Motor neuron (in vitro differentiated cells): ENCODE measurements at places on chromosomes 13 and 19.

DNA sequence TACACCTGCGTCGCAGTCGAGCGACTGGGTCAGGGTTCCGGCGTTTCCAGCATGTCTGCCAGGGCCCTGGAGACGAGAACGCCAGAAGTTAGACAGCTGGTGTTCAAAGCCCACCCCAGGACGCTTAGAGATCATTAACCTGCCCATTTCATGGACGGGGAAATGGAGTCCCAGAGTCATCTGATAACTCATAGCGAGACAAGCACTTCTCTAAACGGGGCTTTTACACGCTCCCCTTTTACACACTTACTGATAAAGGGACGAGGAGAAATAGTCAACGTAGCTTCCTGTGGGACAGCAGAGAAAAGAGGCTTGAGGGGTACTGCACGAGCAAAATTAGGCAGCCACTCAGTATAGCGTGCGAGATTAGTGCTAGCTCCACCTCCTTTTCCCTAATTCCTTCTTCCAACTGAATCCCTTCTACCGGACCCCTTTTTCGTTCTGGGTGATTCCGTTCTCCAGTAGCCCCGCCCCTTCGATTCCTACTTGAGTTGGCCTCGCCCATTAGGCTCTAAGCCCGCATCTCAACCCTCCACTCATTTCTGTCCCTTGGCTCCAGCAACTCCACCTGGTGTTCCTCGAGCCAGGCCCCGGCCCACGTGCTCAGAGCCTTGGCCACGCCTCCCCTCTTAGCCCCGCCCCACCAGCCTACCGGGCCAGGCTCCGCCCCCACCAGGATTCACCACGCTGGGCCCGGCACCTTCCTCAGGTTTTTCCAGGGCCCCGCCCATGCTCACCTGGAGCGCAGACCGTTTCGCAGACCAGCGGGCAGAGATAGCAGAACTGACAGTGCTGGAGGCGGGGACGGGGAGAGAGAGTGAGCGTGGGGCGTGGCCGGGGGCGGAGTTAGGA is 3.7 kb downstream of the HRC start:
- ATAC-seq = peak; percentile 10

DNA sequence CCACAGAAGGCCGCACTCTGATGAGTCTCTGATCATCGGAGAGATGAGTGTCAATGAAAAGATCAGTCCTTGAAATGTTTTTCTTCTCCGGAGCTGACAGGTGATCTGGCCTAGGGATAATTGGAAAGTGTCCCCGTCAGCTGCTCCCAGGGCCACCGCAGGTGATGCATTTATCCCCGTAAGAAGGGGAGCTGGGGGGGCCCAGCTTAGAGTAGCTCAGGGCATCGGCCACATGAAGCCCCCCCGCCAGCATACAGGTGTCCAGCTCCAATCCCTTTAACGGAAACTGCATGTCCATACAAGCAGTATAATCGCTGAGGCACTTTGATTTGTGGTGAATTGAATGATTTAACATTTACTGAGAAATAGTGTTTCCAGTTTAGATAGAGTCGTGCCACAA is 27.7 kb downstream of the ATP4B start:
- no peak for ATAC-seq

DNA sequence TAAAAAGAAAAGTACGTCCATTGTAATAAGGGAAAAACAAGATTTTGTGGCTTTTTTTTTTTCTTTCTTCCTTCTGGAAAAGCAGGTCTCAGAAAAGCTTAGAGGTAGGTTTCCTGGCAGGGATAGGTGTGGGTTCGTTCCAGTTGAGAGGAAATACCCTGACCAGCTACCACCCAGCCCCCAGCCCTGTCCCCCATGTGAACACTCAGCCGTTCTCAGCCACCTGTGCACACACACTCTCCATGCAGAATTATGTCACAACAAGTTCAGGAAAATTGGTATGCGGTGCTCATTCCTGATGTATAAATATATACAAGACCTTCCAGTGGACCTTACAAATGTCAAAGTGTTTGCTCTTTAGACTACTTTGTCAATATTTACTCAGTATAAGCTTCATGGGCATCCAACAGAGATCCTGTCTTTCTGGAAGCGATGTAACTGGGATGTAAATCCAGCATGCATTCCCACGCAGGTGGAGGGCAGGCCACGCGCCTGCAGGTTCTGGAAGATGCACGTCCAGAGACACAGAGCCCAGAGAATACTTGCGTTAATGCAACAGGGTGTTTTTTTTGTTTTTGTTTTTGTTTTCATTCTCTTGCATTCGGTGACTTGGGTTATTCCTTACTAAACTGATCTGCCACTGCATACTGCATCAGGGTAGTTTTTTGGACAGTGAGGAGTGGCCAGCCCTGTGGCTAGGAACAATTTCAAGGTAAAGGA is 68.8 kb downstream of the TSHZ3 start:
- ATAC-seq = no peak

GRCh38 chr13:73741111-73741510 is 393.1 kb downstream of the KLF12 start:
- no peak for ATAC-seq

DNA sequence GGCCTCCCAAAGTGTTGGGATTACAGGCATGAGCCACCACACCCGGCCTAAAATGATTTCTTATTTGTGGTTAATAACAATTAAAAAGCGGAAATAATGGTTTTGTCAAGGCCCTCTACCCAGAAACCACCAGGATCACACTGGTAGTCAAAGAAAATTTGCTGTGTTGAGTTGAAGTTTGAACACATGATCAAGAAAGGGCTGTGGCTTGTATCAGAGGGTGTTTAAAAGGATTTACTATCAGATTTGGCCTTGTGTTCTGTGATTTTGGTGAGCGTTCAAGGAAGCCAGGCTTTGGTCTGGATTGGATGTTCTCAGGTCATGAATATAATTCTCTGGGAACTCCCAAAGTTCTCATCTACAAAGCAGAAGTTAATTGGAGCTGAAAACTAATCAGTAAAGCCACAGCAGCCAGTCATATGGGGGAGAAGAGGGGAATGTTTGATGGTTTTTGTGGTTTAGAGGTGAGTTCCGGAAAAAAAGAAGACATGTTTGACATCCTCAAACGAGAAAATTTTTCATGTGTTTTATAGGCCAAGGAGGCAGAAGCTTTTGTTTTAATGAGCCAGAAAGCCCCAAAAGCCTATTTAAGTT is 10.6 kb upstream of the ZNF556 start:
- no peak for ATAC-seq

GRCh38 chr13:48890391-48890790 is 85.3 kb upstream of the FNDC3A start:
- no peak for ATAC-seq

GRCh38 chr13:39417643-39418042 is 185.3 kb downstream of the LHFPL6 start:
- ATAC-seq = peak; percentile 92

DNA sequence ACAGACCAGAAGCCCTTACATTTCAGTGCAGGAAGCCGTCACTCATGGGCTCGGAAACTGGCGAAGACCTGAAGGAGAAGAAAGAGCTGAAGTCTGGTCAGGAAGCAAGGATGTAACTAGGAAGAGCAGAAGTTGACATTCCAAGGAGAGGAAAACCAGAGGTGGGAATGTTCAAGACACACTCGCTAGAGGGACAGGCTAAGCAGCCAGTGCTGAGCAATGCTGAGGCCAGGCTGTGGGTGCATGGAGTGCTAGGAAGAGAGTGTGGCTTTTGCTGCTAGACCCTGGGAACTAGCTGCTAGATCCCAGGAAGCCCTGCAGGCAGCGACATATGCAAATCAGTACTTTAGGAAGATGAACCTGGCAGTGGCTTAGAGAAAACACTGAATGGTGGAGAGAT is 12.1 kb upstream of the URAD start:
- ATAC-seq = no peak

DNA sequence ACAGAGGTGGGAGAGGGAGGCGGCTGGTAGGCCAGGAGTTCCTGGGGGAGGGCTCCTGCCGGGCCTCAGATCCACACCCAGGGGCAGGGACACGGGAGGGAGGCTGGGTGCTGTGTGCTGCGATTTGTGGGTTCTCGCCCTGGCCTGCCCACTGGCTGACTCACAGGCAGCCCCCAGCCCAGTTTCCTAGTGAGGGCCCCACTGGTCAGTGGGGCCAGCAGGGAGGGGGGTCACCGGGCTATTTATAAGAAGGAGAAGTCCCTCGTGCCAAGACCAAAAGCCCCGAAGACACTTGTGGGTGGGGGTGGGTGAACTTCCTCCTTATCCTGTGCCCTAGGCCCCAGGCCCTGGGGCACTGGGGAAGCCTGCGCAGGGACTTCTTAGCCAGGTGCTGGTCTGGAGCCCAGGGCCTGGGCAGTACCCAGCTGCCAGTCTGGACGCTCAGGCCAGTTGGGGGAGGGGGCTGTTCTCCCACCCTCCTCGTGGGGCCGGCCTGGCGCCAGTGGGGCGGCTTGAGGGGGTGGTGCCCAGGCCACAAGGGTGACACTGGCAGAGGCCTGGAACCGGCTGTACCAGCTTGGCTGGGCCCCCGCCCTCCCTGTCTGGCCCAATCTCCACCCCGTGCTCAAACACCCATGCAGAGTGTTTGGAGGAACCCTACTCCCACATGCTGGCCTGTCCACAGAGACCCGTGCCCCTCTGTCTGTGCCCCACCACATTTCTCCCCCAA is 5.0 kb upstream of the JUNB start:
- ATAC-seq = no peak

- no peak for ATAC-seq
These were observed 364.3 kb downstream of the SLITRK6 start for GRCh38 chr13:85434927-85435326.

DNA sequence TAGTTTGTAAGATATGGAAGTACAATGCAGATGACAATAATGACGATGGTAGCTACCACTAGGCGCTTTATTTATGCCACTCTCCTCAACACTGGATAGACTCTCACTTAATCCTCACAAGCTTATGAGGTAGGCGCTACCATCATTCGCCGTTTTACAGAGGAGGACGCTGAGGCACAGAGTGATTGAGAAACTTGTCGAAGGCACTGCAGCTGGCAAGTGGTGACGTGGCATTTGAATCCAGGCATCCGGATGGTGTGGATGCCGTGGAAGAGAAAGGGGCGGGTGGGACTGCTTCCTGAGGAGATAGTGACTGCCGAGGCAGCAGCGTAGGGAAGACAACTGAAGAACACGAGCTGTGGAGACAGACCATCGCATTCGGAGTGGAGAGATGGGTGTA is 1.3 kb upstream of the RPS9 start:
- no peak for ATAC-seq

DNA sequence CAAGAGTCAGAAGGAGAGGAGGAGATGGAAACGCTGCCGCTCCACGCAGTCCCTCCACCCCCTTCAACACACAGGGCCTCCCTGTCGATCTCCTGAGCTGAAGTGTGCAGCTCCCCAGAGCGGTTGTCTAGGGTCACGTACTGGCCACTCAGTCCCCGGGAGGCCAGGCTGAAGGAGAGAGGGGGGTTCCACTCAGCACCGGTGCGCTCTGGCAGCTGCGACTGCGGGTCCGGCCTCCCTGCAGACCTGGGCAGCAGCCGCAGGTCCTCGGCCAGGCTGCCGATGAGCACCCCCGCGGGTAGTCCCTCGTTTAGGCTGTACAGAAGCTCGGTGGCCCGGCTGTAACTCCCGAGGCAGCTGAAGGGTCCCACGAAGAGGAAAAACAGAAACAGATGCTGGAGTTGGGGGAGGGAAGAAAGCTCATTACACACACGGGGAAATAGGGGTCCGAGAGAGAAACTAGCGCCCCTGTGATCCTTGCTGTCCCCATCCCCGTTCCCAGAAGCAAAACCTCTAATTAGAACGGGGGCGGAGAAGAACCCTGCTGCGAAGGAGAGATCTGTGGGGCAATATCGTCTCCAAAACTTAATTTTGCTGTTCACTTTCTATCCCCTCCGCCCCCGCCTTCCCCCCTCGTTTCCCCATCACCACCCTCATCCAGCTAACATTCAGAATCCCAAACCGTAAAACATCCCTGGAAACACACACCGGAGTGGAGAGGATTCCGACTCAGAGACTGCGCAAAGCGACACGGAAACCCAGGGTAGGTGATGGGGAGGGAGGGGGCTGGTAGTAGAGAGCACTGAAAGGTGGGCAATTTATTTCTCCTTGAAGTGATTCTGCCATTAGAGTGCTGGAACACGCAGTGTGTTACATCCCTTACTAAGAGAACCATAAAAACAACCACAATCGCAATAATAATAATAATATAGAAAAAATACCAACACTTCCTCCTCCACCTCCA is 1.8 kb downstream of the PCDH20 start:
- peak; percentile 55 for ATAC-seq

- no peak for ATAC-seq
These were observed 116.0 kb downstream of the SOX1 start for GRCh38 chr13:112182846-112183531.

DNA sequence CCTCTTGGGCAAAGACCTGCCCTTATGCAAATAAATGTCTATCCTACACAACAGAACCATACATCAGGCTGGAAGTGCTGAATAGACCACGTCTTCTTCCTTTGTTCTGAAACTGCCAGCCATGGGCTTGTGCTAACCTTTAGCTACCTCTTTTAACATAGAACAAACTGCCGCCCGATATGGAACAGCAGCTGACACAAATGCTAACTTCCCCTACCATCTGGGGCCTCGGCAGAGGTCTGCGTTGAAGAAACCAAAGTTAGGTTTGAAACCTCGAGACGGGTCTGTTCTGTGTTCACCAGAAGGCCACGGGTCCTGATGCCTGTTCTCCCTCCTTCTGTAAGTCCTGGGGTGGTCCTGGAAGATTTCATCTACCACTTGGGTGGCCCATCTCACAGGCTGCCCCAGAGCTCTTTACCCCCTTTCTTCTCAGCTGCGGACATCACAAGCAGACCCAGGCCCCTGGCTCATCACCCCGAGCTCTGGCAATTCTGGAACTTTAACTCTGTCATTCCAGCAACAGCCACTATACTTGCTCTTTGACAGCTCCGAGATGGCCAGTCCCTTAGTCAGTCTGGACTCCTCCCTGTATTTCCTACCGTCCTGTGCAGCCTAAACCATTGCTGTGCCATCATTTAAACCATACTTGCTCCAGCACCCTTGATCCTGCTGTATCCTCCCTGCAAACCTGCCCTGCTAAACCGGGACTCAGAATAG is 146.7 kb downstream of the USP12 start:
- ATAC-seq = peak; percentile 2
